Stimulated activated CD4-positive, alpha-beta T cell treated with anti-CD3 and anti-CD28 coated beads, Interleukin-2, amount 100 ng/mL, for 24 hours (primary cell): ENCODE measurements at places on chromosomes 1 and 21.

GRCh38 chr1:154765970-154766369 is 104.1 kb downstream of the KCNN3 start:
- no peak for DNase-seq

DNA sequence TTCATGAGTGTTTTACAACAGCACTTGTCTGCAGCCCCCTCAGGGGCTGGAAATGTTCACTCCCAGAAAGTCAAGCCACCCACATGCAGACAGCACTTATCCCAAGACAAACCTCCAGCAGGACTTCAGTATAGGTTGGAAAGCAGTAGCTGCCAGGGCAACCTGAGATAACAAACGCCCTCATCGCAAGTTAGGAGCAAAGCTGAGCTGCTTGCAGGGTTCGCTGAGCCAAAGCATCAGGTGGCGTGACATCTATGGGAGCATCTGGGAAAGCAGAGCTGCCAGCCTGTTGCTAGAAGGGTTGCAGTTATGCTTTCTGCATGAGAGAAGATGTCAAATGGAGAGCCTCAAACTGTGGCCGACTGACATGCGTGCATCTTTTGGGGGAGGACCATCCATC is 4.2 kb upstream of the STXBP3 start:
- DNase-seq: no peak

GRCh38 chr1:211495584-211495983 is 3.6 kb upstream of the RD3 start:
- DNase-seq: no peak

GRCh38 chr1:174858301-174858700 is 141.4 kb upstream of the CACYBP start:
- no peak for DNase-seq

GRCh38 chr1:86636898-86637297 is 67.5 kb upstream of the SH3GLB1 start:
- no peak for DNase-seq

DNA sequence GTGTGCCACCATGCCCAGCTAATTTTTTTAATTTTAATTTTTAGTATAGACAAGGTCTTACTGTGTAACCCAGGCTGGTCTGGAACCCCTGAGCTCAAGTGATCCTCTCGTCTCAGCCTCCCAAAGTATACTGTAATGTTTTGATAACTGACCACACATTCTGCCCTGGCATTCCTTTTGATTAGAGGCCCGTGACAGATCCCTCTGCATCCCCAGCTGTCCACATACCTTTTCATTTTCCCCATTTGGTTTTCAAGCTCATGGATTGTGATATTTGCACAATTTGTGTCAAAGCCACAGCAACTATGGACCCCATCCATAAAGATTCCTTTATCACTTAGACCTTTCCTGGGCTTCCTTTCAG is 116.8 kb upstream of the ATP1A1 start:
- no peak for DNase-seq

GRCh38 chr1:175927944-175928343 is 184.5 kb upstream of the TNR start:
- no peak for DNase-seq

- DNase-seq: no peak
Observed at GRCh38 chr1:174359454-174359805, 88.3 kb upstream of the GPR52 start.

DNA sequence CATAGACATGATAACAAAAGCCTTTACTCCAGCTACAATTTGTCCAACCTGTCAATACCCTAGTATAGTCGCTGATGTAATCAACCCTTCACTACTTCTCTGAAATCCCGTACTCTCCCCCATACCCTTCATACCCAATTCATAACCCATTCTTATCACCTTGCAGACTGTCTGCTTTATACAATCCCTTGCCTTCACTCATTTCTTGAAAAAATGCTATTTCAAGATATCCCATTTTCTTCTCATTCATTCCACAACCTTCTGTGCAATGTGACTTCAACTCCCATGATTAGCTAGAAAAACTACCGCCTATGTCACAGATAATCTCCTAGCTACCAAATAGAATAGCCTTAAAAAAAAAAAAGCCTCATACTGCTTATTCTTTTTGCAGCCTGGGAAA is 49.5 kb downstream of the EPS15 start:
- no peak for DNase-seq

- no peak for DNase-seq
Observed at GRCh38 chr1:201525193-201525778, 13.6 kb upstream of the NAV1 start.
